ENCODE measurements at places on chromosomes 6 and 20. TPM values are rescaled to one million over a fixed set of nuclear protein-coding genes. Genes with fewer than 3 reads are reported as not detected.

DNA sequence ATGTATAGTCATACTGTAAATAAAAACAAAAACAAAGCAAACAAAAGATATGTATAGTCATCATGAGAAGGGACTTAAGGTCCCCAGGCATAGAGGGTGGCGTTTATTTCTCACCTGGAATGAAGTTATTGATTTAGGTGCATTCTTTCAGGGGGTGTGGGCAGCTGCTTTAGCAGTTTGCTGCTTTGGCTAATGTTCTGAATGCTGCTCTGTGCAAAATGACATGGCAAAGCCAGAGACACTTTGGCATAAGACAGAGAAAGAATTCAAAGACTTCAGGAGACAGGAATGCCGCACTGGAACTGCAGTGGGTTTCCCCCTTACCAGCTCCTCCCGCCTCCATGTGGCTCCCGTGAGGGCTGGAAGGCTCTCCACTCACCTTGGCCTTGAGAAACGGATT is 36.4 kb upstream of the NELFCD start:
- no peak for DNase-seq

DNA sequence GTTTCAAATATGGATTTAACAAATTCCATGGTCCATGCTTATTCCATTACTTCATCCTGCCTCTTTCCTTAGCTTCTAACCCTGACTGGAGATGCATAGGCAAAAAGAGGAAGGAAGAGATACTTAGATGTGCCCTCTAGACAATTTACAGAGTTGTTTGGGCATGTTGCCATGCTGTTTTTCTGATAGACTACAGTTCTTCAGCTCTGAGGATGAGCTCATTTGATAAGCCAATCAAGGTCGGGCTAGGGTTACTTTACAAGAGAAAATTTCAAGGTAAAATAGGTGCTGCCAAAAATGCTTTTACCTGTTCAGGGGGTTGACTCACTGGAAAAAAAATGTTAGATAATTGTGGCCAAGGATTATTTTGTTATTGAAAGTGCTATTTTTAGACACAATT is 5.9 kb downstream of the HCRTR2 start:
- no peak for DNase-seq

GRCh38 chr20:49608752-49609670 is 41.1 kb upstream of the PTGIS start:
- DNase-seq, result peak; percentile 58

DNA sequence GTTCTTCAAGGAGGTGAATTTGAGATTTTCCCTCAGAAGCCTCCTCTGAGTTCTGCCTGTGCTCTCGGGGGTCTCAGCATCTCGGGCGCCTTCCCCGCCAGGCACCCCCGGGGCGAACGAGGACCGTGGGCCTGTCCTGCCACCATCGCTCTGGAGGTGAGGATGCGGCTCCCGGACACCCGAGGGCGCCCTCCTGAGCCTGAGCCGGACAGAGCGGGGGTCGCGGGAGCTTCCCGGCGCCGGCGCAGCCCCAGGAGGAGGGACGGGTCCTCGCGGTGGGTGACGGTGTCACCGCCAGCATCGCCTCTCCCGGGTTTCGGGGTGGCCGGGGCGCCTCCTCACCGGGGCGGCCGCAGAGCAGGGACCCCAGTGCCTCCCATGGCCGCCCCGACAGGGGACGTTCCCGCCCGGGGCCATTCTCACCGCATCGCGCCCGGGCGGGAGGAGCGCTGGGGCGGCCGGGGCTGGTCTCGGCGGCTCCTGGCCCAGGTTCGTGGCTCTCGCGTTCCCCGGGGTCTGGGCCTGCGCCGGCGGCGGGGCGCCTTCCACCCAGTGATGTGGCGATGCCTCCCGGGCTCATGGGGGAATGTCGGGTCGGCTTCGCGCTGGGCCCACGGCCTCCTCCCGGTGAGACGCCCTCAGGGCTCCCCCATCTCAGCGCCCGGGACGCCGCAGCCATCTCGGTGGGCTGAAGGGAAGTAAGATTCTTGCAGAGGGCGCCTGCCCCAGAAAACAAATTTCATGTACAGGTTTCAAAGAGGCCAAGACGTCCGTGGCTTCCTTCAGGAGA is 210.5 kb downstream of the ERMARD start:
- DNase-seq, result peak; percentile 13

DNA sequence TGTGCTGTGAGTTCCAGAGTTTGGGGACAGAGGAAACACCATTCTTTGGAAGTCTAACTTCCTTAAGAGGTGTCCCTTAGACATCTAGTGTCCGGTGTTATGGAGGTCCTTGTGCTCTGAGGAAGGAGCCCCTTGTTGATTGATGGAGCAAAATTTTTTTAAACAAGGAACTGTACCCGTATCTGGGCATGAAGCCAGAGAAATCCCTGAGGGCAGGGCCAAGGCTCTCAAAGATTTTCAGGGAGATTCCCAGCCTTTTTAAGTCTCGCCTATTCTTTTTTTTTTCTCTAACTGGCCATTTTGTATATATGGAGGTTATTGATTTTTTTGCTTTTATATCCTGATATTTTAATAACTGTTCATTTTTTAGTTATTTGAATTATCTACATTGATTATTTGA is 45.9 kb downstream of the TRIM38 start:
- no peak for DNase-seq

VSTM2L gene
- 6.9 TPM for total RNA-seq

SRSF3 gene
- 259 TPM for total RNA-seq

Data from Daoy (cell line).